ENCODE measurements at places on chromosomes 1 and 21.

DNA sequence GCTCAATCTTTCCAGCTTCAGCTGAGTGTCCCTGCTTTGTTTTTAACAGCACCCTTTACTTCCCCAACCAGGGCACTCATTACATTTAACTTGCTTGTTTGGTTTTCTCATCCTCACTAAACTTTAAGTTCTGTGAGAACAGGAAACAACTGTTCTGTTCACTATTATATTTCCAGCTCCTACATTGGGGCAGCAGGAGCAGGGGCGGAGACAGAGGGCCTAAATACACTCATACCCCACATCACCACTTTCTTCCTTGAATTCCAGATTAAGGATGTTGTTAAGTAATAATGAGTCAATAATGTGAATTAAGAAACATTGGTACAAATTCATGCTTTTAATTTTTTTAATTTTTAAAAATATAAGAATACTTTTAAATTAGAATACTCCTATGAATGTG, 6.0 kb downstream of the DRAM2 start:
- DNase-seq, result no peak

- DNase-seq, result no peak
Observed at GRCh38 chr1:64567426-64568170, 97.7 kb downstream of the CACHD1 start.

GRCh38 chr1:24939040-24939674, 9.1 kb upstream of the RUNX3 start:
- no peak for DNase-seq

DNA sequence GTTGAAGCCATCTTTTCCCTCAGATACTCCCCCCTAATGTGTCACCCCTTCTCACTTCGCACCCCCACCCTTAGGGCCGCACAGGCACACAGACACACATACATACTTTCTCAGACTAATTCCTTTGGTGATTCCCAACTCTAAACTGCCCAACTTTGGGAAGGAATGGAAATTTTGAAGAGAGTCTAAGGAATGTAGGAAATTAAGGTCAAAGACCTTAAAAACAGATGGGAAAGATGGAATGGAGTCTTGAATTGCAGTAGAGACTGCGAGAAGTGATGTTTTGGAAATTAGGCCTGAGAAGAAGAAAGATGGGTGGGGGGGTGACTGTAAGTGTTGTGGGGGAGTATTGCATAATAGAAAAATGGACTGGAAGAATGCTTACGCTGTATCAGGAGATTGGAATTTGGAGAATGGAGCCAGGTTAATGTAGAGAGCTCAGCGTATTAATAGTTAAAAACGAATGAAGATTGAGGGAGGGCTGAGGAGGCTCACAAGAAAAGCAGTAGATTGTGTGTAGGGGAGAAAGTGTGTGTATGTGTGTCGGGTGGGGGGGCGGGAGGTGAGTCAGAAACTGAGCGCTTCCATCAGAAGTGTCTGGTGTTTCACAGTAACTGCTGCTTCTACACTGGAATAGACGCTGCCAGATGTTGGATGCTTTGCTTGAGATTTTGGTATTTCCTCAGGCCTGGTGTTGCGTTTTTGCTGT, 1.7 kb downstream of the PIP5K1A start:
- peak; percentile 55 for DNase-seq

GRCh38 chr1:178629252-178630154, 95.5 kb upstream of the RALGPS2 start:
- DNase-seq, result no peak

- DNase-seq, result no peak
Observed at GRCh38 chr1:199821029-199821779, 206.3 kb upstream of the NR5A2 start.

All from dermis blood vessel endothelial cell (primary cell).